ENCODE measurements at places on chromosomes 2 and 18.

DNA sequence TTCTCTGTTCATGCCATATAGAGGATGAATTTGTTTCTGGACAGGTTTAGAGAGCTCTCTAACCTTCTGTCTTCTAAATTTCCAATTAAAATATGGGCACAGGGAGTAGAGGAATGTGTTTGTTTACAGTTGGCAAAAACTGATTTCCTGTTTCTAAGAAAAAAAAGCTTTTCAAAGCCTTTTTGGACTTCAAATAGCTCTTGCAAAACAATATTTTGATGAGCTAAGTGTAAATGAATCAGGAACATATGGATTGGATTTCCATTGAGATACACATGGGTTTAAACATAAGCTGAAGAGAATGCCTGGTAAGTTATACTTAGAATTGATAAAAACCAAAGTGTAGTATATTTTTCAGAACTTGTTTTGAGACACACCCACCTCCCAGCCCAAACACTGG lies 677.5 kb downstream of the NYAP2 start:
- DNase-seq: no peak

DNA sequence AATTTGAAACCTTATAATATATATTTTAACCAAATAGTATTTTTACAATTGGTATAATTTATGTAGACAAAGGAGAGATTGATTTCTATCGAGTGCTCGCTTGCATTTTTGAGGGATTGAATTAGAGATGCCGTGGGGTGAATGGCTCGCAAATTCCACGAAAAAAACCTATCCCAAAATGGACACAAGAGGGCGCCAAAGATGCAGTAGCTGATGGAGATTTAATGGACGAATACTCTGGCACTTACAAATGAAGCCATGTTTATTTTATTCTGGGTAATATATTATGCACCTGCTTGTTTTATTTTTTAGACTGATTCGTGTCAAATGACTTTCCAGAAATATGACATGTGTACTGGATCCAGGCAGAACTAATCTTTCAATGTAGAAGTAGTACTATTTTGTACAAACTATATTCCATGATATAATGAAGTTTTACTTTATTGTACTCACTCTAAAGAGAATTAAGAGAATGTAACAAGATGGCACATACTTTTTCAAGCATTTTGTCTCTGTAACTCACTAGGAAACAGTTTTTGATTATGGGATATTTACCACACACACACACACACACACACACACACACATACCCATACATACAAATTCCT lies 505.4 kb downstream of the PLCL1 start:
- DNase-seq: peak; percentile 67

DNA sequence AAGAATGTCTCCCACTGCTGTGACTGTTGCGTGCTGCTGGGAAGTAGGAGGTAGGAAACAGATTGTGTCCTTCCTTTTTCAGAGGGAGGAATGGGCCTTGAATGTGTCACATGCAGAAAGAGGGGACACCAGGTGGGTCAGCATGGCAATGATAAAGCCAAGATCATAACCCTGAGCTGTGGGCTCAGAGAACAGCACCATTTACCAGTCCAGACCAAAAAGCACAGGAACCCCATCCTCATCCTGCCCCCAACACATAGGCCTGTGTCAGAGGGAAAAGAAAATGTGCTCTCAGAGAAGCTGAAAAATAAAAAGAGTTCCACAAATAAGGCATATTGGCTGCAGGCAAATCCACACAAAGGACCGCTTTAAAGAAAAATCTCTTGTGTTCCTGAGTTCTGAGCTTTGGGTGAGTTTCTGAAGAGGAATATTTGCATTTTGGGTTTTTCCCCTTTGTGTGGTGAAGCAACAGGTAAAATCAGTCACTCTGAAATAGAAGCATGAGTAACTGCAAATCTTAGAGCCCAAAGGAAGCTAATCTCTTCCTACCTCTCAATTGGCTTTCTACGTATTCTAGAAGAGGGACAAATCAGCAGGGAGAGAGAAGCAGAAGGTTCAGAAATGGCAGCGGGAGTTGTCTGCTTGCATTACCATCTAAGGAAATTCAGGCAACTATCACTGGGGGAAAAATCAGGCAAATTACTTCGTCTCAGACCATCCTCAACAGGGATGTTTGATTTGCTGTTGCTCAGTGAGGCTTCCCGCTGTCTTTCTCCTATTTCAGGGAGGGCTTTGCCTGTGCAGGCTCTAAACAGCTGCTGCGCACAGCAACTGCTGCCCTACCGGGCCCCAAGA lies 106.8 kb downstream of the BCL11A start:
- DNase-seq: no peak

DNA sequence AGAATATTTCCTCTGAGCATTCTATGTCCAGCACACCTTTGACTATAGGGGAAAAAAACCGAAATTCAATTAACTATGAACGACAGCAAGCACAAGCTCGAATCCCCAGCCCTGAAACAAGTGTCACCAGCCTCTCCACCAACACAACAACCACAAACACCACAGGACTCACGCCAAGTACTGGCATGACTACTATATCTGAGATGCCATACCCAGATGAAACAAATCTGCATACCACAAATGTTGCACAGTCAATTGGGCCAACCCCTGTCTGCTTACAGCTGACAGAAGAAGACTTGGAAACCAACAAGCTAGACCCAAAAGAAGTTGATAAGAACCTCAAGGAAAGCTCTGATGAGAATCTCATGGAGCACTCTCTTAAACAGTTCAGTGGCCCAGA lies 79.4 kb upstream of the FAM117B start:
- DNase-seq: no peak

DNA sequence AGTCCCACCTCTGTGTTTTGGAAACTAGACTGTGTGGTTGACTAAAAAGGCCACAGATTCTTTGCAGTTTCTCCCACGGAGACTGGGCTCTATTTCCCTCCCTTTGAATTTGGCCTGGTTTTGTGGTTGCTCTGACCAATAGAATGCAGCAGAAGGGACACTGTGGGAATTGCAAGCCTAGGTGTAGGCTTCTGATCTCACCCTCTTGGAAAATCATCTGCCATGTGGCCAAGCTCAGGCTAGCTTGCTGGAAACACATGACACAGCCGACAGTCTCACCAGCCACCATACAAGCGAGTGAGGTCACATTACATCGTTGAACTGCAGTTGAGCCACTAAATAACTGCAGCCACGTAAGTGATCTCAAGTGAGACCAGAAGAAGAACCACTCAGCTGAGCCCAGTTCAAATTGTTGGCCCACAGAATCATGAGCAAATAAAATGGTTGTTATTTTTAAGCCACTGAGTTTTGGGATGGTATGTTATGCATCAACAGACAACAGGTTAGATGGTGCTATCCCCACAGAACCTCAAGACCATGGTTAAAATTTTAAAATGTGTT lies 319.1 kb upstream of the MEX3C start:
- no peak for DNase-seq

DNA sequence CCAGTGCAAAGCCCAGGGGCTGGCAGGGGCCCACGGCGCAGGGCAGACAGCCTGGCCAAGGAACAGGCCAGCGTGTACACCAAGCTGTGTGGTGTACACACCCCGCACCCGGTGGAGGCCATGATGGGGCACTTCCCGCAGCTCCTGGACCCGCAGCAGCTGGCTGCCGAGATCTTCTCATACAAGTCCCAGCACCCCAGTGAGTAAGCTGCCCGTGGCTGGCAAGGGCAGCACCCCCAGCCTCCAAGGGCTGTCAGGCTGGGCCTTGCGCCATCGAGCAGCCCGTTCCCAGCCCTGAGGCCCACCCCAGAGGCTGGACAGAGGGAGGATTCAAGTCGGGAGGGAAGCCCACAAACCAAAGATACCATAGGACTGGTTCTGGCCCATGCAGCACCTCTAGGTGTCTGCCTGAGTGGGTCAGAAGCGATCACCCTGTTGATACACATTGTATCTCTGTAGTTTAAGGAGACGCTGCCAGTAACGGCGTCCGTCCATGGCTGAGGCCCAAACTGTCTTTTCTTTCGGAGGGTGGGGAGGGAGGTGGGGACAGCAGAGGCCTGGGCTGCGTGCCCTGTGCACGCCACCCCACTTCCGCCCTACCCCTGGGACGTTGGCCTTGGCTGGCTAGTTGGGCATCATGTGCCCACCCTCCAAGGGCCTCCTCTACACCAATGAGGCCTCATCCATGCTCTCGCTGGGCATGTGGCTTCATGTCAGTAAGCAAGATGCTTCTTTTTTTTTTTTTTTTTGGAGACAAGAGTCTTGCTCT lies 16.8 kb upstream of the MTERF4 start:
- no peak for DNase-seq

- DNase-seq: no peak
Measured at GRCh38 chr18:28559511-28559910, 382.6 kb upstream of the CDH2 start.

GRCh38 chr2:173752152-173752551 lies 213.0 kb downstream of the SP3 start:
- no peak for DNase-seq

GRCh38 chr2:126686841-126687485 lies 31.0 kb downstream of the GYPC start:
- DNase-seq: no peak

DNA sequence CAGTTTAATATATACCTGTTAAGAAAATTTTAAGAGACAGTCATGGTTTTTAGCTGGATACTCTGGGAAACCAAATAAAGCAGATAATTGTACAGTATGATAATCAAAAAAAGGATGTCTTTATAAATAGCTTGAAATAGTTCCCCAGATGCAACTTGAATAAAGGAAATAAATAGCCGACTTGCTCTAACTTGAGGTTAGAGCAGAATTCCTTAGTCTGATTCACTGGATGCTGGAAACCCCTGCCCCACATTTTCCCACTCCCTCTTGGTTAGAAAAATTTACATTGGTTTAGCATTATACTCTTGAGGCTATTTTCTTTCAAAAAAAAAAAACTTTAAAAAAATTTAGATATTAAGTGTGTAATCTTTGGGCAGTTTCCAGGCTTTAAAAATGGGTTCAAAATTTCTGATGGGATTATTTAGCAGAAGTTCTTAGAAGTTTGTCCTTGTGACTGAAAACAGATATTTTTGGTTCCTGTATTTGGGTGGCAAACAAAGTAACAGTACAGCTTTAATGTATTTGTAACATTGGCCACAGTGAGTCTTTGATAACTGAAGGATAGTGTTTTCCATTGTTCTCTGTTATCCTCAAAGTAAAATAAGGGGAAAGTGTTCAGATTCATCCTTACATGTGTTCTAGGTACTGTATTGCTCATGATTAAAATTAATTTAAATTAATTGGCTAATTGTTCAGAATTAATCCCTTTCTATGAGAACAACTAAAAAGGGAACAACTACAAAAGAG lies 39.6 kb downstream of the ITGAV start:
- no peak for DNase-seq

DNA sequence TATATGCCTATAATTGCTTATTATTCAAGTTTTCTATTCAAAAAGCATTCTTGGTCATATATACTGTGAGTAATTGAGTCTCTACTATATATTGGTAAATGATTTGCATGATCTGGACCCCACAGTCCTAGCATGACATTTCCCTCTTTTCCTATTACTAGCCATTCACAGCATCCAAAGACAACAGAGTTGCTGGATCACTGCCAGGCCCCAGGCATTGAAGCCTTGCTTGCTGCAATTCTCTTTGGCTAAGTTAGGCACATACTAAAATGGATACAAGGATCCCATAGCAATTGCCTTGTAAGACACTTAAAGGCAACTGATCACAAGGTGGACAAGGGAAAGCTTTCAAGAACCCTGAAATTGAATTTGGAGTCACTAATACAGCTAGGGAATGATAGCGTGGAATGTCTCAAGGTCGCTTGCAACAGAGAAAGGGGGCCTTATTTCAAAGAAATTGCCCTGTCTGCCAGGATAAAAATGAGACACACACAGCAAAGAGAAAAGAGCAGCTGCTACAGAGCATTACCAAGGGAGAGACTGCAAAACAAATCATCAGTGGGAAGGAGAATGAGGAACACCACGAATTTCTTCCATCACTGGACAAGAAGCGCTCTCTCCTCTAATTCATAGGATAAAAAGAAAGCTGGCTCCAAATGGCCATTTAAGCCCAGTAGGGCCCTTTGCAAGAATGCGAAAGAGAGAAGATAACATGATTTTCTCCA lies 77.1 kb upstream of the EPHA4 start:
- DNase-seq: no peak

DNA sequence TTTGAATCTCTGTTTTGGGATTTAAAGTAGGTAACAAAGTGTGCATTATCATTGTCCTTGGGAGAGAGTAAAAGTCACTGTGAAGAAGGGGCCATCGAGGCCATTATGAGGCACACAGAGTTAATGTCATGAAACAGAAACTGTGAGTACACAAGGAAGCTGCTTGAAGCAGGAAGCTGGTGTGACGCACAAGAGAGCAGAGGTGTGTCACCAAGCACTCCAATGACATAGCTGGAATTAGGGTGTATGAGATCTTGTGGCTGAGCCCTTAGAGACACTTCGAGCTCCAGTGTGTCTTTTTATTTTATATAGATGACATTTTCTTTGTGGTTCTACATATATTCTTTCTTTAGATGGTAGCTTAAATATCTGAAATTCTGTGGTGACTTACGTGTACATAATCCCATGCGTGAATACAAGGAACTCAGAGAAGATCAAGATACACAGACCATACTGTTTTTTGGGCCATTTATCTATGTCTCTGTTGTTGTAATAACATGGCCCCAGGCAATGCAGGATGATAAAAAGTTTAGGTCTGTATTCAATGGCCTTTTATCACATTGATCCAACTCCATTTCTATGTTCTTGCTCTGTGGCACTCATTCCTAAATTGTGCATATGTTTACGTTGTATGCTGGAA lies 164.7 kb upstream of the FAM98A start:
- no peak for DNase-seq

DNA sequence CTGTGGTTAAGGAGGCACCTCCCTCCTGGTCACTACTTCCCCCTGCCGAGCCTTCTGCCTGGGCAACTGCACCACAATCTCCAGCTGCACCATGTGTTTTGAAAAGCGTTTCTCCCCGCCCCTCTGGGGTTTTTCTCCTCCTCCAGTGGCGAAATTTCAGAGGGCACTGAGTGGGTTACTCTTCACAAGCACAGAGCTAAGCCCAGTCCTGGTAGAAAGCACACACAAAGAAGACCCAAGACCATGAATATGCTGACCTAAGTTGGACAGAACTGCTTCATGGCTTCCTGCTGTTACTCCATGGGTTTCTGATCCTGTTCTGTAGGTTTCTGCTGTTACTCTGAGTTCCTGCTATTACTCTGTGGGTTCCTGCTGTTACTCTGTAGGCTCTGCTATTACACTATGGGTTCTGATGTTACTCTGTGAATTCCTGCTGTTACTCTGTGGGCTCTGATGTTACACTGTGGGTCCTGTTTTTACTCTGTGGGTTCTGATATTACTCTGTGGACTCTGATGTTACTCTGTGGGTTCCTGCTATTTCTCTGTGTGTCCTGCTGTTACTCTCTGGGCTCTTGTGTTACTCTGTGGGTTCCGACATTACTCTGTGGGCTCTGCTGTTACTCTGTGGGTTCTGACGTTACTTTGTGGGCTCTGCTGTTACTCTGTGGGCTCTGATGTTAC lies 216.6 kb downstream of the RTP5 start:
- DNase-seq: no peak

GRCh38 chr2:4831751-4832150 lies 860.4 kb upstream of the SOX11 start:
- DNase-seq: no peak

- DNase-seq: no peak
Measured at GRCh38 chr2:140502951-140503630, 1627.7 kb downstream of the LRP1B start.

GRCh38 chr2:128970332-128971116 lies 651.9 kb upstream of the HS6ST1 start:
- no peak for DNase-seq

- DNase-seq: peak; percentile 34
Measured at GRCh38 chr2:216082117-216082711, 495 bp downstream of the TMEM169 start.

All from HEK293T (cell line).